ENCODE measurements at places on chromosomes 5 and 9.

- DNase-seq = no peak
These were observed 281.3 kb downstream of the ARHGAP26 start for GRCh38 chr5:143051244-143052058.

GRCh38 chr9:16561121-16561520 is 309.3 kb downstream of the BNC2 start:
- DNase-seq = no peak

DNA sequence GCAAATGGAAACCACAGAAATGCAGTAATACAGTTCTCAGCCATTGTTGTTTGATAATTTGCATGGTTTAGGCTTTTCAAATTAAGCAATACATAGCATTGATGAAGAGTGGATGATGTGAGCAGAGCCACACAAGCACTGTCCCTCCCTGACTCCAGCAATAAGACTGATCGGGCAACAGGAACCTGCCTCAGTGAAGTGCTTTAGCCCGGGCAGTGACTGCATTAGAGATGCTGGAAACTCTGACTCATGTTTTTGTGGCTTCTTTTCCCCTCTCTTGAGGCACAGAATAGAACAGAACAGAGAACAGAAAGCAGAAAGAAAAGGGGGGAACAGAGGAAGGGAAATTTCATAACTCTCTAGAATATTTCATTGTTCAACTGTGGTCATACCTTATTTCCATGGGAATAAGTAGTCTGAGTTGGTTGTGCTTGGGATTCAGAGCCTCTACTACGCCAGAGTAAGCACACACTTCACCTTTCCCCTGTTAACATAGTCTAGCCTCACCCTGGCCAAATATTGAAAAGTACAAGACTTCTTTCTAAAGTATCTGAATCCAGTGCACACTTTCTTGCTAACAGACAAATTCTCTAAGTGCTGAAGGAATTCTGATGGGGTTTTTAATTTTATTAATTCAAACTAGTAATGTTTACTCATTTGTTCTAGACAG is 164.8 kb upstream of the VCAN start:
- no peak for DNase-seq

GRCh38 chr9:5719100-5719926 is 90.4 kb downstream of the RIC1 start:
- DNase-seq = no peak

- DNase-seq = no peak
These were observed 7.2 kb downstream of the SLC6A3 start for GRCh38 chr5:1437876-1438559.
